Stimulated activated CD4-positive, alpha-beta T cell treated with anti-CD3 and anti-CD28 coated beads, Interleukin-15, amount 100 ng/mL, for 1 hour (primary cell): ENCODE measurements at places on chromosomes 3 and 15.

DNA sequence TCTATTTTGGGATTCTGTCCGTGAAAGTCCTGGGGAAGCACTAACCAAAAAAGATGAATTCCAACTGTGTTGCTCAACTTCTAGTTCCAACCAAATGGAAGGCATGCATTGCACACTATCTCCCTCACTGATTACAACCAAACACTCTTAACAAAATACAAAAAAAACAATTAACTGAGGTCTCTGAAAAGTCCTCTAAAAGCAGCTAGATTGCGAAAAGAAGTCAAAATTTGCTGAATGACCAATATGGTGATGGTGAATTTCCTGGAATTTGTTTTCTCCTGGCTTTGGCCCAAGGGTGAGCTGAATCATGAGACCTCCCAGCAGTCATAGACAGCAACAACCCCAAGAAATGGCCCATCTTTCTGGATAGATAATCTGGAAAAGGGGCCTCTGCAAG, 28.3 kb downstream of the CYP19A1 start:
- no peak for DNase-seq

DNA sequence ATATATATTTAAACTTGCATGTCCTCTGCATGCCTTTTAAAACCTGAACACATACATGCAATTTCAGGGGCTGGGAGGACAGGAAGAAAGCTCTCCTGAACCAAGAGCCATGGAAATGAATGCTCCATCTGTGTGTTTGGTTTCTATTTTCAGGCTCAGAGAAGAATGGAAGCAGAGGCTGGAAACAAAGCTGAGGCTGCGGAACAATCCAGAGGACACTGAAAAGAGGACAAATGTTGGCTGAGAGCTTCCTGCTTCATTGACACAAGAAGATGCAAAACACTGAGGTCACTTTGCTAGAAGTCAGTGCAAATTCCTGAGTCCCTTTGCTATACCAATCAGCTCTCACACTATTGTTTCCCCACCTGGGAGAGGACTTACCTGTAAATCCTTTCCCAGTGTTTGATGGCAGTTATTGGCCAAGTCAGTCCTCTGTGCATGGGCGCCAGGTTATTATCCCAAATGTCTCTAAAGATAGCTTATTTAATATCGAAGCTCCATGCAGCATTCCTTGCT, 12.7 kb downstream of the FAM240A start:
- DNase-seq = no peak

DNA sequence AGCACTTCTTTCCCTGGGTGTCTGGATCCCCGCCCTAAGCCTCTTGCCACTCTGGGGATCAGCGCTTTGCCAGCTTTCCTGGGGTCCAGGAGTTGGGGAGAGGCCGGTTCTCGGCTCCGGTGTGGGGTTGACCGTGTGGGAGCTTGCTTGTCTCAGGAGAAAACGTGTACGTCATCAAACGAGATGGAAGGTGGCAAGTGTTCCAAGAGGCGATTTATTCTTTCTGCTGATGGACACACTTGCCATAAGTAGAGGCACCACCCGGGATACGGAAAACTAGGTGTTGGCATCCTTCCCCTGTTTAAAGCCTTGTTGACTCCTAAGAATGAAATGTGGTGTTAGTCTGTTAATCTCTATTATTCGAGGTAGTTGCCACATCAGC, 295 bp downstream of the ZWILCH start:
- no peak for DNase-seq

- no peak for DNase-seq
Measured at GRCh38 chr15:65873256-65873655, 4.0 kb downstream of the RAB11A start.

DNA sequence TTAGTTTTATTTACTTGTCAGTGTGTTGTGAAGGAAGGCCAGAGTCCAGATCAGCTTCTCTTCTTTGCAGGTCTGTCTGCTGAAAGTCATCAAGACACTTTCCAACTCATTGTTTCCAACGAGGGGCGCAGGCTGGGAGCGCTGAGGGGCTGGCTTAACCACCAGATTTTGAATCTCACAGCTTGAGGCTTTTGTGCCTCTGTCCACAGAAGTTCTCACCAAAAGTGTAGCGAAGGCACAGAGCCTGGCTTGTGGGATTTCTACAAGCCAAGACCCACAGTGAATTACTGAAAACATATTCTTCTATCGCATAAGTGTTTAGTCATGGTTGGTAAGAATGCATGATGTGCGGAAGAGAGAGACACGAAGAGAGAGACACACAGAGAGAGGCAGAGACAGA, 35.2 kb downstream of the BHLHE40 start:
- no peak for DNase-seq
